Hematopoietic multipotent progenitor cell treated with erythropoietin and hydrocortisone succinate and interleukin-3 and kit ligand, for 4 days (in vitro differentiated cells): ENCODE measurements at places on chromosomes 2 and 18.

DNA sequence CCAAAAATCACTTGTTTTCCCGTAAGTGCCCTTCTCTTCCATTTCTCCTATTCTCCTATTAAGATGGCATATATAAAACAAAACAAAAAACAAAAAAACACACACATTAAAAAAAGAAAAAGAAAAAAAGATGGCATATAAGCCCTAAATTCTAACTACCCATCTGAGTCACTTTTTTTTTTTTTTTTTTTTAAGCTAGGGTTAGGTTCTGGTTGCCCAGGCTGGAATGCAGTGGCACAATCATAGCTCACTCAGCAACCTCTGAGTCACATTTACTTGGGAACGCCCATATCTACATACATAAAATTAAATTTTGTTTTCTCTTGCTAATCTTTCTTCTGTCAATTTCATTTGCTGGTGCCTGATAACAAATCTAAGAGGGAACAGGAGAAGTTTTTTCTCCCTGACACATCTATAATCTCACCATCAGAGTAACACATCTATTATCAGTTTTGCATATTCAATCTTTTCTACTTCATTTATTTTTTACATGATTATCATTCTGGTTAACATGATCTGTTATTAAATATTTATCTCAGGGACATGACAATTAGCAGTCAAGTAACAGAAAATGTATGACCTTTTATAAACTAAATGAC, 52.1 kb downstream of the EEF1B2 start:
- no peak for DNase-seq

DNA sequence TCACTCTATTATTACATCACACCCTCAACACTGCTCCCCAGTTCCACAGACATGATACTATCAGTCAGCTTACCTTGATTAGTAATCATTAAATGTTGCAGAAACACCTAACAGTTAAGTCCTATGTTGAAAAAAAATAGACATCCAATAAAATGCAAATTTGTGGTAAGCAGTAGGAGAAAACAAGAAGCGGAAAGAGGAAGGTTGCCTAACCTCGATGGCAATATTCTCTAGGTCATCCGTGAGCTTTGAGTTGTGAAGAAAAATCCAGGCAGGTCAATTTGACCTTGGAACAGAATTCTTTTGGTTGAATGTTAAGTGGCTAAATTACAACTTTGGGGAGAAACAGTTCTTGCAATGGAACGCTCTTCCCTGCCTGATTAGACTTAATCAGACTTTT, 264.4 kb downstream of the AFF3 start:
- peak; percentile 30 for DNase-seq

DNA sequence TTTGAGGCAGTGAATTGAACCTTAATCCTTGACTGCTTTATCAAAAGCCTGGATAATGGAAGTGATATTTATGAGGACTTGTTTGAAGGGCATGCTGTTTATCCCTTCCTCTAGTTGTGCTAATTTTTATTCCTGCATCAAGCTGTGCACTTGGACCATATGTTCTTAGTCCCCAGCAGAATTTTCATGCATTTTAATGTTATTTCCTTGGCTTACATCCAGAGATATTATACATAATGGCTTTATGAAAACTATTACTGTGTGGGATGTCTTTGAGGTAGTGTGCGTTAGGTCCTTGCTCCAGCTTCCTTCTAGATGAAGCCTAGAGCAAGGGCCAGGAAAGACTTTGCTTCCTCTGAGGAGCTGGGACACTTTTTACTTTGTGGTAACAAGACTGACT, 378.4 kb downstream of the LPIN1 start:
- no peak for DNase-seq

DNA sequence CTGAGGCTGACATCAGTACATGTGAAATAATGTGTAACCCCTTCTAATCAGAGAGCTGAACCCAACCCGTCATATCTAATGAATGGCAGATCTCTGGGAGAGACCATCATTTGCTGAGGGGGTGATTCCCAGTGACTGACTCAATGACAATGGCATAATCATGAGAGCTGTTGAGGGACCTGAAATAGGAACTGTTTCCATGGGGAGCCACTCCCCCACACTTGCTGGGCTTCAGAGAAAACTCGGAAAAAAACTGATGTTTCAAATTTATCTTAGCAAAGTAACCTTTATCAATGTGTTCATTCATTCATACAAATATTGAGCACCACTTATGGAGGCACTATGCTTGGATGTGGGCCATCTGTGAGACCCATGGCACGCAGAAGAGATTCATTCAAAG, 93.4 kb upstream of the ZBTB14 start:
- DNase-seq = no peak

GRCh38 chr2:107412209-107412904, 414.3 kb upstream of the RGPD4 start:
- no peak for DNase-seq
